ENCODE measurements at places on chromosomes 16 and 17.

DNA sequence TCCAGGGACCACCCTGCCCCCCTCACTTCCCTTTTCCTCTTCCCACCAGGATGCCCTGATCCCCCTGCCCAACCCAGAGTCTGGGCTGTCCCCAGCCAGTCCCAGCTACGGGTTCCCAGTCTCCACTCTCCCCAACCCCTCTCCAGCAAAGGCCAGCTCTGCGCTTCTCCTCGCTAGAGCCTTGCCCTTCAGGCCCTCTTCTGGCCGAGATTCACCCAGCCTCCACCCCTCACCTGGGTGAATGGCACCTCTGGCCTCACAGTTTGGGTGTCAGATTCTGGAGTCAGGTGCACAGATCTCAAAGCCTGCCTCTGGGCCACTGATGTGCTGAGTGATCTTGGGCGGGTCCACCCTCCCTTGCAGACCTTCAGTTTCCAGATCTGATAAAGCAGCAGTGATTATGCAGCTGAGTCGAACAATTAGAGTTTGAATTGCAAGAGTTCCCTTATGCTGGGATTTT lies 185.6 kb upstream of the TNRC6C start:
- no peak for DNase-seq

GRCh38 chr16:50996166-50996829 lies 154.8 kb downstream of the SALL1 start:
- no peak for DNase-seq

GRCh38 chr16:87463722-87464690 lies 28.8 kb downstream of the ZCCHC14 start:
- DNase-seq = no peak

- no peak for DNase-seq
Measured at GRCh38 chr17:61836266-61837174, 26.8 kb downstream of the BRIP1 start.

DNA sequence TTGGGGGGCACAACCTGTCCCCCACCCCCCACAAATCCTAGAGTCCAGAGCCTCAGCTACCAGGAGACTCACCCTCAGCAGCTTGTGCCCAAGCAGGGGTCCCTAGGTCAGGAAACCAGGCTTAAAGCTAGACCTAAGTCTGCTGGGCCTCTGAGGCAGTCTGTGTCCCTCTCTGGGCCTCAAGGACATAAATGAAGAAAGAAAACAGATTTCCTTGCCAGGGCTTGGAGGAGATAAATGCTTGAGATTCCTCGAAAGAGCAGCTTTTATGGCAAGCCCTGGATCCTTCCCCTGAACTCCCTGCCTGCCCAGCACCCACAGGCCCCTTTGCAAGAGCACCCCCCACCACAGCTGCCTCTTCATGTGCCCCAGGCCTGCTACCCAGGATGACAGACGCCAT lies 3.3 kb downstream of the SRCIN1 start:
- DNase-seq = peak; percentile 21

- no peak for DNase-seq
Measured at GRCh38 chr17:50768346-50768761, 1.0 kb upstream of the ANKRD40CL start.

DNA sequence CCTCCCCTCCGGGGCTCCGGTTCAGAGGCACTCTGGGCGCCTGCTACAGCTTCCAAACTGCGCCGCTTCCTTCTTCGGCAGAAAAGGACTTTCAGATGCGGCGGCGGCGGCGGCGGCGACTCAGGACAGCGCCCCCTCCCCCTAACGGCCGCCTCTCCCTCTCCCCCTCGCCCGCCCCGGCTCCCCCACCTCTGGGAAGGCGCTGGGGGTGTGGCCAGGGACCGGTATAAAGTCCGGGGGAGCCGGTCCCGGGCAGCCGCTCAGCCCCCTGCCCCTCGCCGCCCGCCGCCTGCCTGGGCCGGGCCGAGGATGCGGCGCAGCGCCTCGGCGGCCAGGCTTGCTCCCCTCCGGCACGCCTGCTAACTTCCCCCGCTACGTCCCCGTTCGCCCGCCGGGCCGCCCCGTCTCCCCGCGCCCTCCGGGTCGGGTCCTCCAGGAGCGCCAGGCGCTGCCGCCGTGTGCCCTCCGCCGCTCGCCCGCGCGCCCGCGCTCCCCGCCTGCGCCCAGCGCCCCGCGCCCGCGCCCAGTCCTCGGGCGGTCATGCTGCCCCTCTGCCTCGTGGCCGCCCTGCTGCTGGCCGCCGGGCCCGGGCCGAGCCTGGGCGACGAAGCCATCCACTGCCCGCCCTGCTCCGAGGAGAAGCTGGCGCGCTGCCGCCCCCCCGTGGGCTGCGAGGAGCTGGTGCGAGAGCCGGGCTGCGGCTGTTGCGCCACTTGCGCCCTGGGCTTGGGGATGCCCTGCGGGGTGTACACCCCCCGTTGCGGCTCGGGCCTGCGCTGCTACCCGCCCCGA lies at the start of gene IGFBP4:
IGFBP4 (plus strand) TSS at position 255 of the 792 bp plus-strand sequence; CDS start at position 541, 286 bp downstream.
- peak; percentile 73 for DNase-seq

DNA sequence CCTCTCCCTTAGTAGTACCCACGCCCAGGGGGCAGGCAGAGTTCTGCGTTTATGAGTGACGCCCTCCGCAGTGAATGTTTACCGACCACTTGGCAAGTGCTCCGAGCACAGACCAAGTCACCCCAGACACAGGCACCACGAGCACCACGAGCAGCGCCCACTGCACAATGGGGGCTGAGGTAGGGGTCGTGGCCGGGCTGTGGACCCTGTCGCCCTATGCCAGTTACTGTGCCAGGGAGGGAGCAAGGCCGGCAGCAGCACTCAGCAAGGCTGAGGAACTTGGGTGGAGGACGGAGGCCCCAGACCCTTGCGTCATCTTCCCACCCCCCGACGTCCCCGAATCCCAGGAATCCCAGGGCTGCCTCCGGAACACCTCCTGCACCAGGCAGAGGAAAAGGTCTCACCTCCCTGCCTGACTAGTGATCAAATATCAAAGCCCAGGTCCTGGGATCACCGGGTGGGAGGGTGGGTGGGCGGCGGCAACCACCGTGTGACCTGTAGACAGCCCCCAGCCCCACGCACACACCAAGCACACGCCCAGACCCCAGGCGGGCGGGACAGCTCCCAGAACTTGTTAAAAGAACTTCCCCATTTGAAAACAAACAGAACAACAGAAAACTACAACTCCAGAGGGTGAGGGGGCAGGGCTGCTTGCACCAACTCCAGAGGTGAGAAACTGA lies 5.4 kb downstream of the VASN start:
- DNase-seq = no peak

DNA sequence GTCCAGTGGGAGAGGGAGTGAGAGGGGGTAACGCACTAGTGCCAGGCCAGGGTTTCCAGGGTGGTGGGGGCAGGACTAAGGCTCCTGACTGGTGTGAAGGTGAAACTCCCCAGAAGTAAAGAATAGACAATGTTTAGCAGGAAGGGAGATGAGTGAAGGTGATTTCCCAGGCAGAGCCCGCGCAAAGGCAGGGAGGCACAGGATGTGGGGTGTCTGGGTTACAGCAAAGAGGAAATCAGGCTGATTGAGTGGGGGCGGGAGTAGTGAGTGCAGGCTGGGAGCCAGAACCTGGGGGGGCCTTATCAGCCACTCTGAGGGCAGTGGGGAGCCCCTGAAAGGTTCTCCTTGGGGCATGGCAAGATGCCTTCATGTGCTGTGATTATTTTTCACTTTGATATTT lies 167.5 kb downstream of the UTP18 start:
- DNase-seq = no peak

- no peak for DNase-seq
Measured at GRCh38 chr16:53080345-53081031, 25.7 kb downstream of the CHD9 start.

- no peak for DNase-seq
Measured at GRCh38 chr16:4450931-4451519, 23.4 kb downstream of the NMRAL1 start.

Measured in left lung (tissue), 14 donors.